ENCODE measurements at places on chromosomes 4 and X.

DNA sequence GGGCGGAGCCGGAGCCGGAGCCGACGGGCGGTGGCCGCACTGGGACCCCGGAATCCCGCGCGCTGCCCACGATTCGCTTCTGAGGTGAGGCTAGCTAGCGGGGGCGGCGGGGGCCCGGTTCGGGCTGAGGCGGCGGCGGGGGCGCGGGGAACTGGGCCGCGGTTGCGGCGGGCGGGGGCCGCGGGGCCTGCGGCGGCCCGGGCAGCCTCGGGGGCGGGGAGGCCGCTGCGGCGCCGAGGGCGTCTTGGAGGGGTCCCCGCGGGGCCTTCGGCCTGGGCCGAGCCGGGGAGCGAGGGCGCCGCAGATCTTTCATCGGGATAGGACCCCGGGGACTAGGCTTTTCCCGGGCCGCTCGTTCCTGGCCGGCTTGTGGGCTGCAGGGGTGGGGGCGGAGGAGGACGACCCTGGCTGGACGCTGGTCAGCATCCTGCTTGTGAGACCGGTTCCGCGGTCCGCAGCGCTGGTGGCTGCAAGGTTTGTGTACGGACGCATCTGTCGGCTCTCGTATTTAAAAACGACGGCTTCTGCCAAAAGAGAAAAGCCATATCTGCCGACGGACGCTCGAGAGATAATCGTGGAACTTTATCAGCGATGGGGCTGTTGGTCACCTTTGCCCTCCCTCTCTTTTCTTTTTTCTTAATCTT is 419 bp downstream of the ADD1 start:
- no peak for DNase-seq

GRCh38 chr4:27635936-27636913 is 775.6 kb downstream of the STIM2 start:
- DNase-seq: no peak

DNA sequence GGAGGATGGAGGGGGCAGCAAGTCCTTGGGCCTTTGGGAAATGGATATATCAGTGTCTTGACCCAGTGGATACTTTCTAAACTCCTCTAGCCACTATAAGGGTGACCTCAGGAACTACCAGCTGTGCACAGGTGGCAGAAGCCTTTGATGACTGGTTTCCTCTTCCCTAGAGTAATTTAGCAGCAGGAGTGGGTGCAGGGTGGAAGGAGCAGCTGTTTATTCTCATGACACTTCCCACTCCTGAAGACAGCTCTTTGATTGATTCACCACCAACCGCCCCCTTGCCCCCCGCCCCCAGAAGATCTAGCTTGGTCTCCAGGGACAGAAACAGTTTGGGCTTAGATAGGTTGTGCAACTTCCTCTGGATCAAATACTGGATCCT is 63.0 kb downstream of the GPC3 start:
- DNase-seq: peak; percentile 78

GRCh38 chrX:65513610-65514009 is 21.0 kb downstream of the LAS1L start:
- no peak for DNase-seq

DNA sequence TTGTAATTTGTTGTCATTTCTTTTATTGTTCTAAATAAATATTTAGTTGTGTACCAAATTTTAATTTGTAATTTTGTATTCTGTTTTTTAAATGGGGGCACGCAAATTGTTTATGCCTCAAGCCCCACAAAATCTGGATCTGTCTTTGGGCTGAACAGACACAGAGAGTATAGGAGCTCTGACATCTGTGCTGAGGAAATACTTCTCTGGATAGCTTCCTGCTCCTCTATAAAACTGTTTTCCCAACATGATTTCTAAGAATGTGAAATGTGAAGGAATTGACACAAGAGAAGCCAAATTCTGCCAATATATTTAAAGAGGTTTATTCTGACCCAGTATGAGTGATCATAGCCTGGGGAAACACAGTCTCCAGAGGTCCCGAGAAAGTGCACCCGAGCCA is 93.0 kb downstream of the IL13RA2 start:
- DNase-seq: no peak

DNA sequence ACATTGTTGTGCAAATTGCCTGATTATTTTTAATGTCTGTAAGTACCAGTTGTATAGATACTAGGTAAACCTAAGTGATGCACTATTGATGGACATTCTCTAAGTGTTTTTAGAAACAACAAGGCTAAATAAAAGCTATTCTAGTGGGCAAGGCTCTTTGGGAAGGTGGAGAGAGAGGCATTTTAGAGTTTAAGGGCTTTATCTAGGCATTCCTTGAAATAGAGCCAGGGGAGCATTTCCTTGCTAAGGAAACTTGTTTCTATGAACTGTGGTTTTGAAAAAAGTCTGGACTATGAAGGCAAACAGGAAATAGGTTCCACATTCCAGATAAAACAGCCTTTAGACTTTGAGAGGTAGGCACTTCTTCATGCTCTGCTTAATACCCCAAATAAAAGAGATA is 23.8 kb downstream of the BMX start:
- DNase-seq: peak; percentile 15

DNA sequence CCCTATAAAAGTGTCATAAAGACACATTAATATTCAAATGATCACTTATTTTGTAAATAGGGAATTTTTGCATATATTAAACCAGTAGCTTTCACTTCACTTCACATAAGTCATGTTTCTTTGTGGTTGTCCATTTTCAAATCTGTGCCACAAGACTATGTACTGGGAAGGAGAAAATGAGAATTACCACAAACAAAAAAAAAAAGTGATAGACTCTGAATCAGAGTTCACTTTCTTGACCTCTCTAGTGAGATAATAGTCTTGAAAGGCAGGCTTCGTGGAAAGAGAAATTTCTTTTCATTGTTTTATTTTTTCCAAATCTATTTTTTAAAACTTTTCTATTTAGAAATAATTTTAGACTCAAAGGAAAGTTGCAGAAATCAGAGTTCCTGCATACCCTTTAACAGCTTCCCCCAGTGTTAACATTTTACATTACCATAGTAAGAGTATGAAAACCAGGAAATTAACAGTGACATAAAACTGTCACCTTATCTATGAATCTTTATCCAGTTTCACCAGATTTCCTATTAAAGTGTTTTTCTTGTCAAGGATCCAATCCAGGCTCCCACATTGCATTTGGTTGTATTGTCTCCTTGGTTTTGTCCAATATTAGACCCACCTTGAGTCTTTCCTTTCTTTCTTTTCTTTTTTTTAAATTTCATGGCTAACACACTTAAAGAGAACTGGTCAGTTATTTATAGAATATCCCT is 215.4 kb upstream of the PGRMC2 start:
- no peak for DNase-seq

DNA sequence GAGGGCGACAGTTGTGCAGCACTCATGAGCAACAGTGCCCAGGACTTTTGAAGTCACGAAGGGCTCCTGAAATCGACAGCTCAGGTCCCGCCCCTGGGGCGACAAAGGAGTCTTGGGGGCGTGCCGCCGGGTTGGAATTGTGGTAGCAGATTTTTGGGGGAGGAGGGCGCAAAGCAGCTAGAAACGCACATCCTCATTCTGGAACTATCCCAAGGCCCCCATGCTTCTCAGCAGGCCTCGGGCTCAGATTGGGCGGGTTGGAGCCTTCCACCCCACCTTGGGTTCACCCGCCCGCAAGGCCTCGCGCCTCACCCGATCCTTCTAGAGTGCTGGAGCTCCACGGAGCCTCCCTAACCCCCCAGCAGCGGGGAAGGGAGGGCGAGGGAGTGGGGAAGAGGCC is 85.5 kb downstream of the HPRT1 start:
- no peak for DNase-seq

GRCh38 chr4:184250795-184251669 is 33.4 kb upstream of the ENPP6 start:
- peak; percentile 70 for DNase-seq

DNA sequence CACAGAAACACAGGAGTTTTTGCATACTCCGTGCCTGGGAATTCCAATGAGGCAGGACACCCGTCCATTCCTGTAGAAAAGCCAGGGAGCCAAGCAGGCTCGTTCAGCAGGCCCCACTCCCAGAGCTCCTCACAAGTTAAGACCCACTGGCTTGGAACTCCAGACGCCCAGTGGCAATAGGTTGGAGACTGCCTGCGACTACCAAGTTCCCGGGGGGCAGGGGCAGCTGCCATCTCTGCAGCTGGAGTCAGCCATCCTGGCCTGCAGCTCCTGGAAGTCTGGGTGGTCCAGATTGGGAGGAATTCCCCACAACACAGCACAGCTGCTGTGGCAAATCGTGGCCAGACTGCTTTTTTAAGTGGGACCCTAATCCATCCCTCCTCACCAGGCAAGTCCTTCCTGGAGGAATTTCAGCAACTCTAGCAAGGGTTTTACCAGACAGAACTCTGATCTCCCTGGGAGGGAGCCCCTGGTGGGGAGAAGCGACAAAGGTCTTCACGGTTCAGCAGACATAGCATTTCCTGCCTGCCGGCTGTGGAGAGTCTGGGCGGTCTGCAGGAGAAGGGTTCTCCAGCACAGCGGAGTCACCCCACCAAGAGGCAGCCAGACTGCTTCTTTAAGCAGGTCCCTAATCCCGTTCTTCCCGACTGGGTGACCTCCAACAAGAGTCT is 231.9 kb downstream of the STPG2 start:
- DNase-seq: no peak

GRCh38 chrX:150018931-150019361 is 80.7 kb upstream of the EOLA2 start:
- no peak for DNase-seq

GRCh38 chr4:94298725-94299252 is 43.8 kb downstream of the HPGDS start:
- no peak for DNase-seq

DNA sequence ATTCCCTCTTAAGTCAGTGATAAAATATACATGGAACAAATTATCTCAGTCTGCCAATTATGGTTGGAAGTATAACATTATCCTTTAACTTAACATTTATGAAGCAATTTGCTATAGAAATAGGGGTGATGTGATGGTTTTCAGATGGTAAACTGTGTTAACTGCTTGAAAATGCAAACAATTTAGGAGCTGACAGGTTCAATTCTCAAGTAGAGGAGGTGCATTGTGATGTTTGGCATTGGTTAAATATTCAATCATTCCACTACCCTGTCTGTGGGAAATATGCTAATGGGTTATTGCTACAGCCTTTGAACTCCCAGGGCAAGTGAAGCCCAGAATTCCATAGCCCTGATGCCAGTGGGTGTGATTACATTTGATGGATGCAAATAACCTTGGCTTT is 243.4 kb upstream of the GK2 start:
- no peak for DNase-seq

- DNase-seq: no peak
Measured at GRCh38 chrX:149205081-149205480, 300.0 kb downstream of the IDS start.

DNA sequence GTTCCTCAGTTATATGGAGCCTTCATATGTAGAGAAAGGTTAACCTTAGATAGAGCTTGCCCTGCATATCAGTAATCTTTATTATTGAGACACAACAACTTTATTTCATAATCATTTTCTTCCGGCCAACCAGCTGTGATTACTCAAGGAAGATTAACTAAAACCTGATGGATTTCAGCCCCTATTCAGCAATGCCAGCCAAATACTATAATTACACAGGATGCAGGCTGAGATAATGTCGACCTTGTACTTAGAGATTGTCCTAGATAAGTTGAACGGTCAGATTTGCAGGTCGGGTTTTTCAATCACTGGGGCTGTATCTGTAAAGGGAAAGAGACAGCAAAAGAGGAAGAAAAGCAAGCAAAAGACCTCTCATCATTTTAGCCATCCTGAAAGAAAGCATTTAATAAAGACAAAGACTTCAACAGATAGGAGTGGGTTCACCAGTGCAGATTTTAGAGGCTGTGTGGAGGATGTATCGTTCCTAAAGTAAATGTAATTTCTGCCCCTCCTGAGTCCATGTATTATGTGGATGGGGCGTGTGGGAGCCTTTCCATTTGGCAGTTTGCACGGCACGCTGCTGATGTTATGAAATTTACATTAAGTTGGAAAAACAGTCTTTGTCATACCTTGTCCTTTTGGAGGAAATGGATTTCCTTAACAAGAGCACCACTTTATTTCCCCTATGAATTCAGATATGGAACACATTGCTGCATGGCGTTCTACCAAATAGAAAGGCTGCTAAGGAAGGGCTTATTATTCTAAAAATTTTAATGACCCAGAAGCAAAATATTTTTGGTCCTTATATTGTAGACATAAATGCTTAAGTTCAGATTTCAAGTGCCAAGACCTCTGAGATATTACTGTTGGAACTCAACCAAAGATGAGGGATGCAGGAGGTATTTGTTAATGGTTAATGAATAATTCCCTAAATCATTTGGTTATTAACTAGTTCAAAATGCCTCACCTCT is 496.7 kb downstream of the SPRY1 start:
- no peak for DNase-seq

GRCh38 chr4:181566490-181566889 is 676.7 kb upstream of the TENM3 start:
- no peak for DNase-seq

DNA sequence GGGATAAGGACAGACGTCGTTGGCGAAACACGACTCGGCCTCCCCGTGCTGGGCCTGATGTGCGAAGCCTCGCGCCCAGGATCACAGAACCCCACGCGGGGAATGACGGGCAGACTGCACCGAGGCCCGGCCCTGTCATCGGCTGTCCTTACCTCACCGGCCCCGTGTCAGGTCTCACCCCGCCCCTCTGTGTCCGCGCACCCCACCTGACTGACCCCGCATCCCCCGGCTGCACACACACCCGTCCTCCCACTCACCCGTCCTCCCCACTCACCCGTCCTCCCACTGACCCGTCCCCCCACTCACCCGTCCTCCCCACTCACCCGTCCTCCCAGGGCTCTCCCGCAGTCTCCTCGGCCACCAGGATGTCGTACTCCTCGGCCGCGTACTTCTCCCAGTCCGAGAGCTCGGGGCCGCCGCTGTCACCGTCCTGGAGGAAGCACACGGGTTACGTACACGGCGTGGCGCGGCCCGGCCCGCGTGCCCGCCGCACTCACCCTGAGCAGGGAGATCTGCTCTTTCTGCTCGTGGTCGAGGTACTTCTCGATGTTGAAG is 19.8 kb upstream of the GTPBP6 start:
- DNase-seq: no peak

- no peak for DNase-seq
Measured at GRCh38 chr4:41537292-41537890, 566 bp upstream of the LIMCH1 start.

DNA sequence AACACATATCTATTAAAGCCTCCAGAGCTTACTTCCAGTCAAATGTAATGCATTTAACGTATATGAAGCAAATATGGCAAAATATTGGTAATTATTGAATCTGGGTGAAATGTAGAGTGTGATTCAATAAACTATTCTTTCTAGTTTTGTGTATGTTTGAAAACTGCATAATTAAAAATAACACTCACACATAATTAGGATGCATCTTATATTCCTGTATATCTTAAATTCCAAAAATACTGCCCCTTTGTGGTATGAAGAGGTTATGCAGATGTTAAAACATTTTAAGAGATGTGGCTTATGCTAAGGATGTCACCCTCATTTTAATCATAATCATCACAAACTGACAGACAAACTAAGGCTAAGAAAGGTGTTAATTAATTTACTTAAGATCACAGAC is 182.9 kb downstream of the COX18 start:
- DNase-seq: no peak

- no peak for DNase-seq
Measured at GRCh38 chrX:19347916-19348315, 4.2 kb downstream of the PDHA1 start.

GRCh38 chrX:37662181-37662580 is 23.4 kb upstream of the XK start:
- DNase-seq: no peak
